ENCODE measurements at places on chromosomes 7 and 10.

GRCh38 chr10:23980094-23980493 is 228.8 kb upstream of the KIAA1217 start:
- no peak for DNase-seq

DNA sequence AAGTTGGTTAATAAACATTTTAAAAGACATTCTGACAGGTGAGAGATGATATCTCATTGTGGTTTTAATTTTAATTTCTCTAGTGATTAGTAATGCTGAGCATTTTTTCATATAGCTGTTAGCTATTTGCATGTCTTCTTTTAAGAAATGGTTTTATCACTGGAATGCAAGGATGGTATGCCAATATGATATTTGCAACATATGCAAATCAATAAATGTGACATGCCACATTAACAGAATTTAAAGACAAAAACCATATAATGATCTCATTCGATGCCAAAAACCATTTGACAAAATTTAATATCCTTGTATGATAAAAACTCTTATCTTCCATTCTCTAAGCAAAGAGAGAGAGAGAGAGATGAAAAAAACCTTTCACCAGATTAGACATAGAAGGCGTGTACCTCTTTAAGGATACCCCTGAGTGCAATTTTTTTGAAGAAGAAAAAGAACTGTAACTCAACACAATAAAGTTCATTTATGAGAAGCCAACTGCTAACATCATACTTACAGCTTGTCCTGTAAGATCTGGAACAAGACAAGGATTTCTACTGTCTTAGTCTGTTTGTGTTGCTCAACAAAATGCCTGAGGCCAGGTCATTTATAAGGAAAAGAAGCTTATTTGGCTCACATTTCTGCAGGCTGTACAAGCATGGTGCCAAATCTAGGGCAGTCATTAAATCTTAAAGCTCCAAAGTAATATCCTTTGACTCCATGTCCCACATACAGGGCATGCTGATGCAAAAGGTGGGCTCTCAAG is 39.7 kb upstream of the ZMYND11 start:
- DNase-seq = no peak

DNA sequence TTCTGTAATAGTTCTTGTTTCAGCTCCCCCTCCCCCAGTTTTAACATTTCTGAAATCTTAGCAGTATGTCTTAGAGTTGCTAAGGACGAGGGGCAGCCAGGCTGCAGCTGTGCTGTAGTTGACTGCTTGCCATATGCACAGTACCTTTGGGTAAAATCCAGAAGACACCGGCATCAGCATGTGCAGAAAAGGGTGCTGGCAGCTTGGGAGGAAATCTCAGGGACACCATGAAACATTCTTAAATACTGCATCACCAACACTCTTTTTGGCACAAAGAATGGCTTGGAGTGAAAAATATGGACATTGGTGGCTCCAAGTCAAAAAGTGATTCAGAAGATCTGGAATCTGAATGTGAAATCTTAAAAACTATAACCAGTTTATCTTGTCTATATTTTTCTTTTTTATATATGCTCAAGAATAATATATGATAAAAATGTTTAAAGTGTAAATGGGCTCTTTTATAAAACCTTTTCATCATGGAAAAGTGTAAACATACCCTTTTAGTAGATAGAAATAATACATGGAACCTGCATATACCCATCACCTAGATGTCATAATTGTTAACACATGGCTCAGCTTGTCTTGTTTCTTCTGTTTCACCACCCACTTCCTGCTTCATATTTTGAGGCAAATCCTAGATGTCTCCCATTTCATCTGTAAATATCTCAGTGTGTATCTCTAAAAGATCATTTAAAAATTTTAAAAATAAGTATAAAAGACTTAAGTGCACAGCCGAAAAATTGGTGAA is 34.4 kb upstream of the ARMS2 start:
- no peak for DNase-seq

GRCh38 chr7:20783125-20783699 is 3.5 kb downstream of the SP8 start:
- no peak for DNase-seq

DNA sequence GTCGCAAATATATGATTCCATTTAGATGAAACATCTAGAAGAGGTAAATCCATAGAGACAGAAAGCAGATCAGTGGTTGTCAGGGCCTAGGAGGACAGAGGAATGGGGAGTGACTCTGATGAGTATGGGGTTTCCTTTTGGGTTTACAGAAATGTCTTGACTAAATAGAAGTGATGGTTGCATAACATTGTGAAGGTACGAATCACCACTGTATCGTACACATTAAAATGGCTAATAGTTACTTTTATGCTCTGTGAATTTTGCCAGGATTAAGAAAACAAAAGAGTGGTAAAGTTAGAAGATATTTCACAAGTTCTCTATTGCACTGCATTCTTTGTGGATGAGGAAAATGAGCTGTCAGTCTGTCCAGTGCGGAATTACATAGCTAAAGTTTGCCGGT is 407.4 kb downstream of the KCNMA1 start:
- DNase-seq = no peak

DNA sequence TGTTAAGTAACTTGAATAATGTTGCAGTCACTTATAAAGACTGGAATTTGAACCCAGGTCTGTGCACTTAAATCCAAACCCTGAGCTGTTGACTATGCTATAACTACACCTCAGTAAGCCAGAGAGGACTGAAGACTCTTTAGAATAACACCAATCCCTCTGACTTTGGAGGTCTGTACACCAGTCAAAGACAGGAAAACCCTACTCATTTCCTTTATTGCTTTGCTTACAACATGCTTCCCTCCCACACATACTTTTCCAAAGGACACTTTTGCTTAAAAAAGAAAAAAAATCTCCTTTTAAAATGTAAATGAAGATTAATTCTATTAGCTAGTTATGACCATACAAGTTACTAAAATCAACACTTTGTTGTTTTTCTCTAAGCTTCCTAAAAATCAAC is 184.7 kb upstream of the KCTD7 start:
- peak; percentile 57 for DNase-seq

DNA sequence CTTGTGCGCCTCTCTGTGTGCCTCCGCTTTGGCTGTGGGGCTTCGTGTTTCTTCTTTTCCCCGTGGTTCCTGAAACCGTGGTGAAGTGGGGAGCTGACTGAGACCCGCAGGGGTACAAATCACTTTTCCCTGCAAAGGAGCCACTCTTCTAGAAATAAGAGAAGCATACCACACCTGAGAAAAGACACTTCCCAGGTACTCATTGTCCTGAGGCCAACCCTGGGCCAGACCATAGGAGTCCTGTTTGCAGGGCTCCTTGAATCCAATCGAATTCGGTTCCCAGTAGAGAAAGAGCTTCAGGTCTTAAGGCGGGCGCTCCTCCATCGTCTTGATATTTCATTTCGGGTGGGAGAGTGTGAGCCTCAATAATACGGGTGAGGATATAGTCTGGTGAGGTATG is 32.4 kb upstream of the ZNF273 start:
- DNase-seq = no peak

Data from suppressor macrophage treated with lipopolysaccharide for 1 hour (primary cell).